GM19239 (cell line): ENCODE measurements at places on chromosomes 2 and 18.

DNA sequence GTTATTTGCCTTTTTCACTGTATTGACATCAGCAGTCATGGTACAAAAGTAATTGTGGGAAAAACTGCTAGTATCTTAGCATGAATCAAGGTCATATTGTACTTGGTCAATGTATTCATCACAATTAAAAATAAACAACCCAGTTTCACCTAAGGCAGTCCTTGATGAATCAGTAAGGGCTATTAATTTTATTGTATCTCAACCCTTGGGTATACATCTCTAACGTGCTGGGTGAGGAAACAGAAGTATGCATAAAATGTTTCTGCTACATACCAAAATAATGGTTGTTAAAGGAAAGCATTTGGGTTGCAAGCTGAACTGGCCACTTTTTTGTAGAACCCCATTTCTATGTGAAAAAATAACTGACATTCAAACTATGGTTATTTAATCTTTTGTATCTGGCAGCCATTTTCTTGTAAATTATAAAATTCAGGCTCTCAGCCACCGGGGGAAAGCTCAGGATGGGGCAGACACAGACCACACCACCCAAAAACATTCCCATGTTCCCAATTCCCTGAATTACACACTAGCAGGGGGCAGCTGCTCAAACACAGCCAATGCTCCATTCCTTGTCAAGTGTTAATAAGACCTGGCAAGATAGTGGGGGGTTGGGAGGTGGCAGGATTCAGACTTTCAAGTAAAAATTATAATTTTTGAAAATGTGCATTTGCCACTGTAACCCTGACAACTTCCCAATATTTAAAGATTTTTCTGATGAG lies 49.3 kb downstream of the OLA1 start:
- DNase-seq: no peak

DNA sequence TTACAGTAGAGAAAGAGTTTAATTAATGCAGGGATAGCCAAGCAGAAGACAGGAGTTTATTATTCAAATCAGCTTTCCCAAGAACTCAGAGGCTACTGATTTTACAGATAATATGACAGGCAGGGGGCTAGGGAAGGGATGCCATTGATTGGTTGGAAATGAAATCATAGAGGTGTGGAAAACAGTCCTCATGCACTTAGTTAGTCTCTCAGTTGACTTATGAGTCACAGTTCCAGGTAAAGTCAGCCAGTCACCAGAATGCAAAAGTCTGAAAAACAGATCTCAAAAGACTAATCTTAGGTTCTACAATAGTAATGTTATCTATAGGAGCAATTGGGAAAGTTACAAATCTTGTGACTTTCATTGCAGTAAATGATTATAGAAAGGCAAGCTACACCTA lies 676.4 kb upstream of the CHAC2 start:
- no peak for DNase-seq

GRCh38 chr2:168155046-168155445 lies 92.3 kb downstream of the STK39 start:
- DNase-seq: no peak

DNA sequence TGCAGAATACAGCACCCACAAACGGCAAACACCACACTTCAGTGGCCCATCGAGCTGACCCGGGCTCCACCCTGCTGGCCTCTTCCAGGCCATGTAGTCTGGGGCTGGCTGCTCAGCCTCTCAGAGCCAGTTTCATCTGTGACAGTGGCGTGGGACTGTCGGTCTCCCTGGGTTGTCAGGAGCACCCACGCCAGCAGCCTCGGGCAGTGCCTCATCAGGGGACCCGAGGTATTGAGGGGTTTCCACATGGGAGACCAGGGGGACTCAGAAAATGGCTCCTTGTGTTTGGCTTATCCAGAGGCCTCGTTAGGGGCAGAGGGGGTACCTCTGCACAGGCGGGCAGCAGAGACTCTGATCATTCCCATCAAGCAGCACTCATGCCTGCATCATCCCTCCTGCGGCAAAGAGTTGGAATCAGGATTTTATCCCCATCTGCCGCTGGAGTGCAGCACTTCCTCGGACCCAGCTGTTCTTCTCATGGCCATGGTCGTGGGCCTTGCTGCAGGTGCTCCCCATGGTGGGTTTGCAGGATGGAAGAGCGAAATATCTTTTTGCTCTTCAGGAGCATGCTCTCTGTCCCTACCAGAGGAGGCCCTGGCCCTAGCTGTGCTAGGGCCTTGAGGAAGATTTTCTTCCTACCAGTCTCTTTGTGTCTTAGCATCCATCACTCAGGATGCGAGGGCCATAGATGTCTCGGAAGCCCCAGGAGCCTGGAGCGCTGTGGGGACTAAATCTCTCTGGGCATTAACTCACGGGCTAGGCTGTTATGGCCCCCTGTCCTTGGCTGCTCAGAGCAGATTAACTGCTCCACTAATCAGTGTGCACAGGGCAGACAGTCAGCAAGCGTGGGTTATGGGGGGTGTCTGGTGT lies 100.8 kb downstream of the CLIP4 start:
- DNase-seq: no peak

- DNase-seq: no peak
Measured at GRCh38 chr2:21552981-21553380, 429.2 kb downstream of the TDRD15 start.
